Stimulated activated CD8-positive, alpha-beta memory T cell treated with anti-CD3 and anti-CD28 coated beads, Interleukin-4, amount 100 ng/mL, for 4 hours (primary cell): ENCODE measurements at places on chromosomes 12 and 14.

- DNase-seq = no peak
These were observed 95.1 kb upstream of the RFX4 start for GRCh38 chr12:106487664-106488063.

- DNase-seq = no peak
These were observed 33.6 kb downstream of the E2F7 start for GRCh38 chr12:77031745-77032144.

- DNase-seq = no peak
These were observed 24.0 kb downstream of the ADGRD1 start for GRCh38 chr12:130977743-130978095.

DNA sequence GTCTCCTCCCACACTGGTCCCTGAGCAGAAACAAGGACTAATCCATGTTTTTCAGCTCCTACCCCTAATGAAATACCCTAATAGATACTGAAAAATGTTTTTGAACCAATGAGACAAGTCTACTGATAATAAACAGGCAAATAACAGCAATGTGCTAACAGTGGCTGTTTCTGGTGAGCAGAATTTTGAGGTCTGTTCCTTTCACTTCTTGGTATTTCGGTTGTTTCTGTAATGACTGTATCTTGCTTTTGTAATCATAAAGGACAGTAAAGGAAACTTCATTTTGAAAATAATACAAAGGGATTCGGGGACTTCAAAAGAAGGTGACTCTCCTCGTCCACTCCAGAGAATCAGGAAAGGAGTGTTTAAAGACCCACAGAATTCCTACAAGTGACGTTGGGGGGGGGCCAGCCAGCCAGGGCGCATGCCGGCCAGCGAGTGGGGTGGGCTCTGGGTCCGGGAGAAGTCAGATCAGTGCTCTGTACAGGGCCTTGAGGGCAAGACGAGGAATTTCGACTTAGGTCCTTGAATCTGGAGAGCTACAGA lies 1.1 kb upstream of the CD9 start:
- DNase-seq = no peak

DNA sequence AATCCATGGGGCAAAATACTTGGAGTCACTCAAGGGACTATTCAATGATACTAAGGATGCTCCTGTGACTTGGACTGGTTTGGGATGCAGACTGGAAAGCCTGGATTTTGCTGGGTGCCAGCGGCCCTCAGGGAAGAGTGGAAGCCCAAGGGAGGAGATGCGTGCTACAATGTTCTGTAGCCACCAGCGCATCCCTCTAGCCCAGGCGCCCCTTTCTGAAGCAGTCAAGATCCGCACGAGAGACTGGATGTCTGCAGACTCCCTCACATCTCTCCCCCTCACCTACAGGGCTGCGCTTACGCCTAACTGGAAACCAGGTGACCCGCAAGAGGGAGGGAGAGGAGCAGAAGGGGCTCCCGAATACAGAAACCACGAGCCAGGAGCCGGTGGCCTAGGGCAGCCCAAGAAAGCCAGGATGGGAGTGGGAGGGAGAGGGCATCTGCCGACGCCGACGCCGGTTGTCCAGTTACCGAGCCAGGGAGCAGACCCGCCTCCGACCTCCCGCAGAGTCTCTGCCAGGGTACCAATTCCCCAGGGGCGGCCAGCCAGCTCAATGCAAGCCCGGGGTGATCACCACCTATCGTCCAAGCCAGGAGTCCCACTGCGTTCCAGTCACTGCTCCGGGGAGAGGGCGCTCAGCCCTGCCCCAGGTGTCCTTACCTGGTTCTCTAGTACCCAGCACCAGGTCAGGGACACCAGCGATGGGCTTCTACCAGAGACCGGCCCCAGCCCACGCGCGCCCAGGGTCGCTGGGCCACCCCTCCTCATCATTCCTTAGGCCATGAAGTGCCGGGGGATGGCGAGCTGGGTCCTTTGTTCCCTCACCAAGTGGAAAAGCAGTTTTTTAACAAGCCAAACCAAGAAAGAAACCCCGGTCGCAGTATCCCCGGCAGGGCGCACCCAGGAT lies 1.2 kb downstream of the NTN4 start:
- DNase-seq = no peak

- DNase-seq = no peak
These were observed 5.7 kb downstream of the SPIC start for GRCh38 chr12:101480849-101481248.

DNA sequence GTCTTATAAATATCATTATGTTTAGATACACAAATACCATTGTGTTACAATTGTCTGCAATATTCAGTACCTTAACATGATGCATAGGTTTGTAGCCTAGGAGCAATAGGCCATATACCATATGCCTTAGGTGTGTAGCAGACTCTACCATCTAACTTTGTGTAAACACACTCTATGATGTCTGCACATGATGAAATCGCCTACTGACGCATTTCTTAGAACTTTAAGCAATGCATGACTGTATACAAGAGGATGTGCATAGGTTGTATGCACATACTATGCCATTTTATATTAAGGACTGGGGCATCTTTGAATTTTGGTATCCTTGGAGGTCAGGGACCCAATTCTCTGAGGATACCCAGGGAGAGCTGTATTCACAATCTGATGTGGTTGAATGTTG lies 10.1 kb upstream of the BTG1 start:
- DNase-seq = no peak

DNA sequence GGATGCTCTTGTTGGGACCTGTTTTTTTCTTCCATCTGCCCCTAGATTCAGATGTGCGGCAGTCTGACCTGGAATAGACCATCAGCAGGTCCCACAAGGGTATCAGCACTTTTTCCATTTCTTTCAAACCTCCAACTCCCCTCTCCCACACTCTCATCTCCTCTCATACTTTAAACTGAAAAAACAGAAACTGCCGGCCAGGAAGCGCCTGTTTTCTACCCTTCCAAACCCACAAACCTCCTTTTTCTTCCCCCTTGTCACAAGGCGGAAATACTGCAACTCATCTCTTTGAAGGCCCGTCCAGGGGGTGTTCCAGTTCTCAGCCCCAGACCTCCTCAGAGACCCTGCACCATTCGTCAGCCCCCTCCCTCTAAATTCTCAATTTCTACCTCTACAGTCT lies 62.5 kb upstream of the FKBP4 start:
- DNase-seq = no peak

- no peak for DNase-seq
These were observed 379.3 kb downstream of the NAV3 start for GRCh38 chr12:78209846-78210505.

DNA sequence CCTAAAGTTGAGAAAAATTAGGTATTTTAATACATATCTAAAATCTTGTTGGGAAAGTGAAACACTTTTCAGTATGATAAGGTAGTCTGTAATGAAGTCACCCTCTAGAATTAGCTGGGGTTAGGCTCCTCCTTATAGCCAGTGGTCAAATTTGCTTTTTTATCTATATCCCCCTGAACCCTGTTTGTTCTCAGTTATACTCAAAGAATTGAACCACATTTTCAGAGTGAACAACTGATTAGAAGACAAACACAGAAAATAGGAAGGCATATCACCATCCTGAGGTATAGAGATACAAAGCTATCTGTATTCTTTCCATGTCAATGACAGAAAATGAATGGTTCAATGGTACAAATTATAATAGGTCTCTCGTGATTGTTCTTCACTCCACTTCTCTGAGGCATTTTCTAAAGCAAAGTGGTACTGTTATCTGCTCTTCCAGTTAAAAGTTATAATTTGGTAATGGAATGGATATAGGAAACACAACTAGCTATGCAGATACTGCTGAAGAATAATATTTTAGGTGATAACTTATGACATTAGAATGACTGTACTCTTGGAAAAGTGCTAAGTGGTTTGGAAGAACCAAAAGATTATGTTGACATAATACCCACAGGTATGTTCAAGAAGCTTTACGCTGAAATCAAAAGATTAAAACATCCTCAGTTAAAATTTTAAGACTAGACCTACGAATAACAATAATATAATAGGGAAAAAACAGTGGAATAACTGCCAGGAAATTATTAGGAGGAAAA lies 27.6 kb downstream of the WASHC3 start:
- no peak for DNase-seq

- DNase-seq = no peak
These were observed 10.2 kb downstream of the TBX5 start for GRCh38 chr12:114395755-114396152.

GRCh38 chr12:67414011-67414715 lies 145.0 kb downstream of the CAND1 start:
- no peak for DNase-seq

- no peak for DNase-seq
These were observed 18.1 kb upstream of the IGF1 start for GRCh38 chr12:102498471-102498870.

- no peak for DNase-seq
These were observed 31.6 kb upstream of the CD69 start for GRCh38 chr12:9792185-9792900.
